CD8-positive, alpha-beta T cell (primary cell): ENCODE measurements at places on chromosomes 12 and 14.

- no peak for DNase-seq
These were observed 700 bp downstream of the PRKAG1 start for GRCh38 chr12:49017891-49018260.

DNA sequence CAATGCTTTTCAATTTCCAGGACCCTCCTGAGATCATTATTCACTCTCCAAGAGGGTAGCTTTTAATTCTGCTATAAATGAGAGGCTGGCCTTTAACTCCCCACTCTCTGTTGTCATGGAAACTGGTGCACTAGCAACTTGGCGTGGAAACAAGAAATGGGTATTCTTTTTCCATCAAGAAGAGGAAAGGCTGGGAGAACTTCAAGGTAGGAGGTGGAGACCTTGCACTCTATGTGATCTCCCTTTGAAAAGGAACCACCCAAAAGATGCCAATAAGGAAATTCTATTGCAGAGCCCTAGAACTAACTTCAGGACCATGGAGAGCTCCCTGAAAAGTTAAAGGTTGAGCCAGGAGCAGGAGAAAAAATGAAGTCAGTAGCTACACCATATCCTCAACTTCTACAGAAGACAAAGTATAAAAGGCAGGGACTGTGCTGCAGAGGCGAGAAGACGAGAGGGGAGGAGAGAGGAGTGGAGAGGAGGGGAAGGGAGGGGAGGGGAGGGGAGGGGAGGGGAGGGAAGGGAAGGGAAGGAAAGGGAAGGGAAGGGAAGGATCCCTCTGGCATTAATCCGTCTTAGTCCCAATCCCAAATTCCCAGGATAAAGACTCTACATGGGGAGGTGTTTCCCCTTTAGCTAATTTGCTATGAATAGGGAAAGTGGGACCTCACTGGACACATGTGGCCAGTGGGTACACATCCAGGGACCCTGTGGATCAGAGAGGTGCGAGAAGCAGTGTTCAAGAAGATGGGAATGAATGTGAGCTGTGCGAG lies 46.7 kb upstream of the FICD start:
- DNase-seq = no peak

- no peak for DNase-seq
These were observed 24.4 kb downstream of the SLC38A1 start for GRCh38 chr12:46244273-46244915.

GRCh38 chr14:65002586-65003210 lies 16.0 kb downstream of the FNTB start:
- DNase-seq = no peak

- peak; percentile 32 for DNase-seq
These were observed 10.1 kb upstream of the SPATS2 start for GRCh38 chr12:49357103-49357678.

DNA sequence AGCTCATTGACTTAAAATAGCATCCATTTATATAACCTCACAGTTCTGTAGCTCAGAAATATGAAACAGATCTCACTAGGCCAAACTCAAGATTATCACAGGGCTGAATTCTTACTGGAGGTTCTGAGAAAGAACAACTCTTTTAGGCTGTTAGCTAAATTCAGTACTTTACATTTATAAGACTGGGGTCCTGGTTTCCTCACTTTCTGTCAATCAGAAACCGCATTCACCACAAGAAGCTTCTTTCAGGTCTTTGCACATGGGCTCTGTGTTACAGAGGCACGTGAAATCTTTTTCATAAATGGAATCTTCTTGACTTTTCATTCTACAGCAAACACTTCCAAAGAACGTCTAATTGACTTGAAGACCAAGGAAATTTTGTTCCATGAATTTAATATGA lies 876.3 kb upstream of the FOXG1 start:
- no peak for DNase-seq

GRCh38 chr12:14961466-14962152 lies at the start of gene ARHGDIB:
Gene ARHGDIB (minus strand): TSS chr12:14961601. CDS start chr12:14950712, 10,889 bp downstream.
- DNase-seq = peak; percentile 60

GRCh38 chr14:64673748-64674147 lies 30.5 kb upstream of the PLEKHG3 start:
- DNase-seq = peak; percentile 45

DNA sequence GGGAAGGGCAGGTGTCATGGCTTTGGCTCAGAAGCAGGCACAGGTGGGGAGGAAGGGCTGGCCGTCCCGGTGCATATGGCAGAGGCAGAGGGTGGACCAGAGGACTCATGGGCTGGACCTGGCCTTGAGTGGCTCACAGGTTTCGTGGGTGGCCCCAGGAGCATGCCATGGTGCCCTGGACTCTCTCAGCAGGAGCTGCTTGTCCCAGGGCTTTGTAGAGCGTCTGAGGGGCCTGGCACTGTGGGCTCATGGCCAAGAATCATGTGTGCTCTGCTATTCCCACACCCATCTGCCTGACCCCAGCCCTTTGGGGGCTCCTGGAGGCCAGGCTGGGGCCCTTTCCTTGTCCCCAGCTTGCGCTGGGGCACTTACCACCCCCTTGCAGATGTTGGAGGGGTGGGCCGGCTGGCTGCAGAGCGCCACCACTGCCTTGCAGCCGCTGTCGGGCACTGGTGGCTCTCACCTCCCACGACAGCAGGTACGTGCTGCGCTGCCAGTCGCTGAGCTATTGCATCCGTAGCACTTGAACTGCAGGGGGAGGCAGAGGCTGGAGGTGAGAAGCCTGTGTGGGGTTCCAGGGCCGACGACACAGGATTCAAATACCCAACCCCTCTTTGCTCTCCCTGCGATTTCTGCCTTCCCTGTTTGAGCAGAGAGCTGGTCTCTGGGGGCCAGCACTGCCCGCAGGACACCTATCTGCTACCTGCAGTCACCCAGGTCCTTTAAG lies 187.4 kb upstream of the PRMT8 start:
- DNase-seq = no peak

GRCh38 chr14:105436891-105437722 lies 17.5 kb downstream of the MTA1 start:
- DNase-seq = no peak

- no peak for DNase-seq
These were observed 195.1 kb upstream of the RTL1 start for GRCh38 chr14:101098641-101099040.

GRCh38 chr14:60233251-60233650 lies 15.8 kb upstream of the PPM1A start:
- DNase-seq = no peak

- DNase-seq = peak; percentile 31
These were observed 30.8 kb upstream of the PNMA1 start for GRCh38 chr14:73744874-73745529.
